ENCODE measurements at places on chromosomes 1 and 21.
A peak's percentile ranks its signal among the peaks of the same experiment; 100 is the strongest.

GRCh38 chr1:168726281-168726680 lies 2.7 kb downstream of the DPT start:
- DNase-seq, result peak; percentile 39

DNA sequence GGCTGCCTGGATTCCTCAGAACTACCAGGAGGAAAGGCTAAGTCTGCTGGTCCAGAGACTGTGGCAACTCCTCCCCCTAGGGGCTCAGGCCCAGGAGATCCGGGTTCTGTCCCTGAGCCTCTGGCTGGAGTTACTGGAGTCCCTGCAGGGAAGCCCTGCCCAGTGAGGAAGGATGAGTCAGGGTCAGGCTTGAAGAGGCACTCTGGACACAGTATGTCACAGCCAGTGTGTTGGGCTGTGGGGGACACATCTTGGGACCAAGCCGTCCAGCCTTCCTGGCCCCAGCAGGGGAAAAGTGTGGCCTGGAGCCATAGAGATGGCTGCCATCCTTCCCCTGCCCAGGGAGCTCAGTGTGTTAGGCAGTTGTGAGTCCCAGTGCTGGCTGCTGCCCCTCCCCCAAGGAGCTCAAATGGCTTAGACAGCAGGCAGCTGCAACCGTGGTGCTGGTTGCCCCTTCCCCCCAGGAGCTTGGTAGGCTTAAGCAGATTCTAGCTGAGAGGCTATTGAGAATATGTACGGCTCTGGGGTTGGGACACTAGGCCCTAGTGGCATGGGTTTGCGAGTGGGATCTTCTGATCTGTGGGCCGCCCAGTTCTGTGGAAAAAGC lies 28.2 kb upstream of the RABGAP1L start:
- no peak for DNase-seq

DNA sequence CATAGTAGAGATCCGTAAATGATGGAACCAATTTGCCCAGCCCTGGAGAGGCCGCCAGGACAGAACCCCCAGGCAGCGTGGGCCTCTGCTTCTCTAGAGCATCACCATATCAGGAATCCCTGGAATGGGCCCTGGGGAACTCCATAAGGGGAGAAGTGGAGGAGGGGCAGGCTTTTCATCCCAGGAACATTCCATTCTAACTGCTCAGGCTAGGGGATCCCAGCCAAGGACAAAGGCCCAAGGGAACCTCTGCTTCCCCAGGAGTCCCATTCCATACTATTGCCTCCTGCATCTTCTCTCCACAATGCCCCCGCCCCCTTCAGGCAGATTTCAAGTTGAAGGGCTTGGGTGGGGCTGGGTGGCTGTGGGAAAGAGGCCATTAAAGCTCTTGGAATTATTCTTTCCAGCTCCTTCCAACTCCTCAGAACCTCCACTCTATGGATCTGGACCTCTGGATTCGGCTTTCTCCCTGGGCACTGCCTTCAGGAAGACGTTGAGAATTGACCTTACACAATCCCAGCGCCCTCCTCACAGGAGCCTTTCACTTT lies 6.0 kb downstream of the TRNP1 start:
- DNase-seq, result peak; percentile 95

- no peak for DNase-seq
Observed at GRCh38 chr1:36729289-36729688, 246.6 kb upstream of the CSF3R start.

GRCh38 chr1:170049176-170049800 lies 25.2 kb downstream of the KIFAP3 start:
- DNase-seq, result no peak

DNA sequence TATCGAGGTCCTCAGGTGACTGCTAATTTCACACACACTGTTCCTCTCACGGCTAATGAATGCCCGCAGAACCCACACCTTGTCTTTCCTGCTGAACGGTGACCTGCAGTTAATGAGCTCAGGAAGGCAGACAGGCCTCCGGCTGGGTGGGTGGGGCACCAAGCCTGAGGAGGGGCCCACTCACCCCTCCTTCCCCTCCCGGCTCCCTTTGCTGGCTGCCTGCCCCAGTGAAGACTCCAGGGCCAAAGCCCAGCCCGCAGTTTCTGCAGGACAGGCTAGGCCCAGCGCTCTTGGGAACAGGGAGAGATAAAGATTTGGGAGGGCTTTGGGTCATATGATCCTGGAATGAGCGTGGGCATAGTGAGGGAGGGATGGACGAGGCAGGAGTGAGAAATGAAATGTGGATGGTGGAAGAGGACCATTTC lies 26.4 kb downstream of the FOXO6 start:
- DNase-seq, result peak; percentile 80

DNA sequence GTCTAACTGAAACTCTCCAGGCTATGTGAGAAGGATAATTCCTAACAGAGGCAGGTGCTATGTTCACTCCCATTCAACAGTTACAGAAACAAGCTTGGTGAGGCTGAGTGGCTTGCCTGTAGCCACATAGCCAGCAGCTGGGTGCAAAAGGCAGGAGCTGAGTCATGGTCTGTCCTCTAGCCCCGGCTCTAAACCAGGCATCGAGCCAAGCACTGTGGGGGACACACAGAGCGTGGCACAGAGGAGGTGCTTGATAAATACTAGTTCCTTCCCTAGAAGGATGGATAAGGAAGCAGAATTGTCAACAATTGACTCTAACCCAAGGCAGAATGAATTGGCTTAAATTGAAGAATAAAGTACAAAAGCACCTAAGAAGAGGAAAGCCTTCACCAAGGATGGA lies 10.4 kb upstream of the KCNA2 start:
- no peak for DNase-seq

GRCh38 chr1:47865881-47866535 lies 131.2 kb downstream of the TRABD2B start:
- DNase-seq, result no peak

DNA sequence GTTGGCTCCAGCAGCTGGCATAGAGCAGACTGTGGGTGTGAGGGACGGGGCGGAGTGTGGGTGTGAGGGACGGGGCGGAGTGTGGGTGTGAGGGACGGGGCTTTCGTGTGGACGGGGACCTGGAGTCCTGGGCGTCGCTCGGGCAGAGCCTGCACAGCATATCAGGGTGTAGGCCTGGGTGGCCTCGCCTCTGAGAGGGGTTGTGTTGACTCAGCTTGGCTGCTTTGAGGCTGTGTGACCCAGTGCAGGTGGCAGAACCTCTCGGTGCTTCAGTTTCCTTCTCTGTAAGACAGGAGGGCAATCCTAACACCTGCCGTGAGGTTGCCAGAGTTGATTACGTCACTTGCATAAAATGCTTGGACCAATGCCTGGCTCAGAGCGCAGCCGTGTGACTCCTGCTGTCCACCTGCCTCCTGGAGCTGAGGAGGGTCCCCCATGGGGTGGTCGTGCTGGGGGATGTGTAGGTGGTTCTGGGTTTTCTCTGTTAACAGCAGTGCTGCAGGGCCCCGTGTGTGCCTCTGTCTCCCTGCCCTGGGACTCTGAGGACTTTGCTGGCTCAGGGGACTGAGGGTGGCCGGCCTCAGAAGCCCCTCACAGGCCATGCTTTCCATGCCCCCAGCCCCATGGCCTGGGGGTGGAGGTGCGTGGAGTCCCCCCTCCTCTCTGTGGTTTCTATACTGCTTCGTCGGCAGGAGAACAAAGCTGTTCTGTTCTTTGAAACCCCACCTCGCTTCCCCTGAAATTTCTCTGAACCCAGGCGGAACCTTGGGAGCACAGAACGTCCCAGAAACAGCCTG lies 15.4 kb downstream of the PDXK start:
- no peak for DNase-seq

GRCh38 chr1:170471398-170472053 lies 60.4 kb upstream of the GORAB start:
- DNase-seq, result peak; percentile 51

GRCh38 chr21:45126204-45126626 lies 51.8 kb downstream of the ADARB1 start:
- DNase-seq, result no peak

- DNase-seq, result no peak
Observed at GRCh38 chr21:33543505-33544129, 779 bp downstream of the SON start.

- no peak for DNase-seq
Observed at GRCh38 chr1:31689379-31689778, 14.4 kb downstream of the COL16A1 start.

- DNase-seq, result peak; percentile 84
Observed at GRCh38 chr1:206631085-206631509, 4.2 kb upstream of the DYRK3 start.

DNA sequence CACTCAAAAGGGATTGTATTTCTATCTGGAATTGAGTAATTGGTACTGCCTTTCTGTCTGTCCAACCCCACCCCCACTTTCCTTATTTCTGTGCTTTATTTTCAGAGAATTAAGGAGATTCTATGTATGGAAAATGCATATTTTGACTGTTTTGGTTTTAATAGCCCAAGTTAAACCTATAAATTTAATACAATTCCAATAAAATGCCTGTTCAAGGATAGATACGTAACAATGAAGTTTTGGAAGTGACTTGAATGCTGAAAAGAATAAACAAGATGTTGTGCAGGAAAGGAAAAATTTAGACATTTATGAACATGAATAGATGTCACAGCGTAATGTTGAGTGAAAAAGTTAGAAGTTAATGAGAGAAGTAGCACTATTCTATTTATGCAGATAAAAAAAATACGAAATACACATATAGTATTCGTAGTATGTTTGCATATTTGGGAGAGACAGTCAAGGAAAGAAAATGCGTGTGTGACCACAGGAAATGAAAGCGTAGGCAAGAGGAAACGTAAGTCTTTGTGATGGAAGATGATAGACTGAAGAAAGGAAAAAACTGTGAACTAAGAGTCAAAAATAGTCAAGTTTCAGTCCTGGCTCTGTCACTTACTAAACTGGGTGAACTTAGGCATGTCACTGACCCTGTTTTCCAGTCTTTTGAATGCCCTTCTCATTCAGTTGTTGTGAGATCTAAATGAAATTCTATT lies 62.1 kb downstream of the MEF2D start:
- no peak for DNase-seq

GRCh38 chr1:84940481-84940880 lies 47.5 kb upstream of the LPAR3 start:
- no peak for DNase-seq
